AG04450 (cell line): ENCODE measurements at places on chromosomes 5 and 9.
A peak's percentile ranks its signal among the peaks of the same experiment; 100 is the strongest.

DNA sequence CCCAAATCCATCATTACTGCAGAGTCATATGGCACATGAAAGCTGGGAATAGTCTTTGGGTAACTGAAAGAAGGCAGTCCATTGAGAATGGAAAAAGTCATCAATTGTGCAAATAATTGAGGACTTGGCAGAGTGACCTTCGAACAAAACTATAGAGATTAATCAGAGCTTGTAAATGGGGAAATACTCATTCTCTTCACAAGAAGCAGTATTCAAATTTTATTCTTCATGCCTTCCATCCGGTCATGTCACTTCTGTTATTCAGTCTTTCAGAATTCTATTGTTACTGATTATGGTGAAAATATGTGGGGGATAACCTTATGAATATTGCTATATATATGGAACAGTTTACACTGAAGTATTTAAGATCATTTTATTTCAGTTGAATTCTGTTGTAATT, 8.1 kb downstream of the RGMB start:
- no peak for DNase-seq

GRCh38 chr9:116855881-116856662, 169.0 kb downstream of the TRIM32 start:
- DNase-seq: no peak

GRCh38 chr5:143418140-143418866, 14.8 kb upstream of the NR3C1 start:
- DNase-seq: no peak

DNA sequence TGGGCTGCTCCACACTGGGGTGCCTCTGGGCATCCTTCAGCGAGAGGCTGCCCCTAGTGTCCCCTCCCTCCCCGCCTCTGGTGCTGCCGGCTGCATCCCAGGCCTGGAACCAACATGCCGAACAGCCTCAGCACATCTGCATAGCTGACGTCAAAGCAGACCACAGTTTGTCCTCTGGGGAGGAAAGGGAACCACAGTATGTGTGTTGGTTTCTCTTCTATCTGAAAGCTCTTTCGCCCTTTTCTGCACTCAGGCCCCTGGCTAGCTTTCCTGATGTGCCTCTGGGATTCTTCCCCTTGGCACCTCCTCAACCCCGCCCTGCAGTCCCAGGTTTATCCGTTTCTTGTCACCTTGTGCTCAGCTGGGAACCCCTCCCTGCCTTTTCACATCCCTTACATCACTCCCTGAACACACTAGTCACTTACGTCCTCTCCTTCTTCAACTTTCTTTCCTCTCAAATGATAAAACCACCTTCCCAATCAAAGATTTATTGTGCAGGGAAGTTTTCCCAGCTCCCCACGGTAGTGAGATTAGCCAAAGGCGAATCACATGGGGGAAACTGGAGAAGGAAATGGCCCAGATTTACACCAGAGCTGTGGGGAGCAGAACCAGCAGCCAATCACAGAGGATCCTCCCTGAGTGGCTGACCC, 35.5 kb upstream of the B4GALT1 start:
- DNase-seq: no peak

GRCh38 chr5:93575461-93576414, 5.3 kb downstream of the NR2F1-AS1 start:
- DNase-seq: no peak

GRCh38 chr5:64612344-64612961, 77.8 kb upstream of the SHISAL2B start:
- DNase-seq: peak; percentile 16

DNA sequence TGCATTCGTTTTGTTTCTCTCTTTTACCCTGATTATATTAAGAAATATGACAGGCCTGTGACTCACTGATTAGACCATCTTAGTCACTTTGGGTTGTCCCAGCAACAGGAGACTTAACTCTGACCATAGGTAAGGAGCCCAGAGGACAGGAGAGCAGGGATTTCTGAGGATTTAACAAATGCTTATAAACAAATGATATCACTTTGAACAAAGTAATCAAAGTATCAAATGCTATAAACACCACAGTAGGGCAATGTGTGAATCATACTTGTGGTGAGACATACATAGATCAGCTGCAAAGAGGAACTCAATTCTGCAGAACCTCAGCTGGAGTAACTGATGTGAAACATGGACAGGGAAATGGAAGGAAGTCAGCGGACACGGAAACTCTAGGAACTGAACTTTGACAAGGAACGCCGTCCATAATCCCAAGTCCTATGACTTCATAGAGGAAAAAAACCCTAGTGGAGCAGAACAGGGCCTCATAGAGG, 190.6 kb upstream of the MSX2 start:
- DNase-seq: peak; percentile 96

DNA sequence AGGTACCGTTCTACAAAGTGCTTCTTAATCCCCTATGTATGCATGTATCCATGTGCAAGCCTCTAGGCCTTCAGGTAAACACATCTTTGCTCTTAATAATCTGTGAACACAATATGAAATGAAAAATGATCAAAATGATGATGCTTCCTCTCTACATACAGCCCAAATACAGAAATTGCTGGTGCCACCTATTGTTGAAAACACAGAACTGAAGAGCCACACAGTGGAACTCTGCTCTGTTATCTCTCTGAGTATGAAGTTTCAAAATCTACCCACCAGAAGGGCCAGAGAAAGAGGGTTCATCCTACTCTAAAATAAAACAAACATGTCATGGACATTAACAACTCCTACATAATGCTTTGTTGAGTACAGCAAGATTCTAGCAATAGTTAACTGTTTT, 71.3 kb downstream of the GLIS3 start:
- no peak for DNase-seq

GRCh38 chr5:91541696-91542095, 158.6 kb upstream of the ARRDC3 start:
- no peak for DNase-seq

DNA sequence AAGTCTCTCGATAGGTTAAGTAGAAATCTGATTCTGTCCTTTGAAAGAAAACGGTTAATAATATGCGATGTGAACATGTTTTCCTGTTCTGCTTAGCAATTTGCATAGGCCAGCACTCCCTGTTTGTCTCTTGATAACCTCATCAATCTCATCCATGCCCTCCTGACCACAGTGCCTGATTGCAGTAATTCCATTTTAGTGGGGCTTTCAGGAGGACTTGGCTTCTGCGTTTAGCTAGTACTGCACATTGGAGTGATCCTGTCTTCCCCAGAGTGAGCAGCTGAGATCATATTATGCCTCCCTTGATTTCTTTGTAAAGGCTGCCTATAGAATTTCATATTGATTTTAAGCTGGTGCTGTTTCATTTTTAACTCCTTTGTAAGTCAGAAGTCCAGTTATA, 335.9 kb upstream of the ISL1 start:
- DNase-seq: no peak

- DNase-seq: peak; percentile 43
Observed at GRCh38 chr5:133977858-133978257, 9.4 kb upstream of the C5orf15 start.
